ENCODE measurements at places on chromosomes 3 and 15.

DNA sequence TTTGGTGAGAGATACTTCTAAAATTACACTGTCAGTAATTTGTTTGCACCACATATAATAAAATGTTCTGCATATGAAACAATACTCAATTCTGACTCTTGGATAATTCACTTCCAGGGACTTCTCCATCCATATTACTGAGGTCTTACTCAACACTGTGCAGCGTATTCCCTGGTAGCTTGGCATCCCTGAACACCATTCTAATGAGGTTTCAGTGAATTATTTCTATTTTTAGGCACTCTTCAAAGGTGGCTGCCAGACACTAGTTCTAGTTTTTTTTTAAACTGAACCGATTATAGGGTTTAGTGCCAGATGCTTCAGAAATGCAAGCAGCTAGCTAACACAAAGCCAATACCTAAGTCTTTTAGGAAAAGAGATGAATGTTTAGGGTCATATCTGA, 283.3 kb downstream of the FEZF2 start:
- no peak for DNase-seq

GRCh38 chr3:69031635-69032034, 18.2 kb upstream of the EOGT start:
- DNase-seq, result no peak

GRCh38 chr3:154657218-154657617, 227.2 kb upstream of the GPR149 start:
- no peak for DNase-seq

DNA sequence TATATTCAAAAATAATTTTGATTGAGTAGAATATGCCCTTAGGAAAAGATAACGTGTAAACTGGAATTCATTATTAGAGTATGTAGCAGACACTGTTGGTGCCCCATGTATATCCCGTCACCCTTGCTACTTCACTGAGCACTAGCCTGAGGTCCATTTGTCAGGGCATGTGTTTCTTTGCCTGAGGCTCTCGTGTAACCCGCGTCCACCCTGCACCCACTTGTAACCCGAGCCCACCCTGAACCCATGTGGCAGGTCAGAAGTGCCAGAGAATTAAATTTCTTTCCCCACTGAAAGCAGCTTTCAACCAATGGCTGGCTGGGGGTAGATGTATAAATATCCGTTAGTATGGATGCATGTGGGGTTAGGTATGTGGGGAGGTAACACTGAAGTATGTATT, 474.2 kb upstream of the ZNF385D start:
- no peak for DNase-seq

GRCh38 chr15:64324165-64324877, 31.7 kb downstream of the CSNK1G1 start:
- DNase-seq, result no peak

GRCh38 chr3:128999102-128999501, 2.0 kb upstream of the EFCC1 start:
- peak; percentile 29 for DNase-seq

DNA sequence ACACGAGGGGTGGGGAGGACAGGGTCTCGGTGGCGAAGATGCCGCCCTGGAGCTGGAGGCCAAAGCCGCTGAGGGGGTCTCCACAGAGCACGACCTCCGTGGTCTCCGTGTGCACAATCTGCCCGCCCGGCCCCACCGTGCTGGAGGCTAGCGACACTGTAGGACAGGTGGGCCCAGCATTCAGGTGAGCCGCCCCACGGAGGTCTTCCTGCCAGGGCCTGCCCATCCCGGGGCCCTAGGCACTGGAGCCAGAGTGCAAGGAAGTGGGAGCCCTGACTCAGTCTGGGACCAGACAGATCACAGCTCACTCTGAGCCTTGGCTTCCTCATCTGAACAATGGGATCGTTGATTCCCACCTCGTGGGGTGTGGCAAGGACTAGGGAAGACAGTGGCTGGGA, 25.8 kb downstream of the GRIP2 start:
- no peak for DNase-seq

DNA sequence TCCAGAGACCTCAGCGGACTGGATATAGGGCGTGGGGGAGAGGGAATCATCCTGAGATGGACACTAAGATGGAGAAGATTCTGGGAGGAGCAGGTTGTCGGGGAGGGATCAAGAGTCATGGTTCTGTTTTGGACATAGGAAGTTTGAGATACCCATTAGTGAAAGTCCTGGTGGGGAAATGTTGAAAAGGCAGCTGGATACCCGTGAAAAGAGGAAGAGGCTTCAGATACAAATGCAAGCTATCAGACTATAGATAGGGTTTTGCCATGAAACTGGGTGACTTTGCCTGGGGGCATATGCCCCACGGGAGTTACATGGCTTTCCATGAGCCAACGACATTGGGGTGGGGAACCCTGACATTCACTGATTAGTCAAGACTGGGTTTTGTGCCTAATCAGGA, 1.1 kb upstream of the GPR62 start:
- DNase-seq, result no peak

DNA sequence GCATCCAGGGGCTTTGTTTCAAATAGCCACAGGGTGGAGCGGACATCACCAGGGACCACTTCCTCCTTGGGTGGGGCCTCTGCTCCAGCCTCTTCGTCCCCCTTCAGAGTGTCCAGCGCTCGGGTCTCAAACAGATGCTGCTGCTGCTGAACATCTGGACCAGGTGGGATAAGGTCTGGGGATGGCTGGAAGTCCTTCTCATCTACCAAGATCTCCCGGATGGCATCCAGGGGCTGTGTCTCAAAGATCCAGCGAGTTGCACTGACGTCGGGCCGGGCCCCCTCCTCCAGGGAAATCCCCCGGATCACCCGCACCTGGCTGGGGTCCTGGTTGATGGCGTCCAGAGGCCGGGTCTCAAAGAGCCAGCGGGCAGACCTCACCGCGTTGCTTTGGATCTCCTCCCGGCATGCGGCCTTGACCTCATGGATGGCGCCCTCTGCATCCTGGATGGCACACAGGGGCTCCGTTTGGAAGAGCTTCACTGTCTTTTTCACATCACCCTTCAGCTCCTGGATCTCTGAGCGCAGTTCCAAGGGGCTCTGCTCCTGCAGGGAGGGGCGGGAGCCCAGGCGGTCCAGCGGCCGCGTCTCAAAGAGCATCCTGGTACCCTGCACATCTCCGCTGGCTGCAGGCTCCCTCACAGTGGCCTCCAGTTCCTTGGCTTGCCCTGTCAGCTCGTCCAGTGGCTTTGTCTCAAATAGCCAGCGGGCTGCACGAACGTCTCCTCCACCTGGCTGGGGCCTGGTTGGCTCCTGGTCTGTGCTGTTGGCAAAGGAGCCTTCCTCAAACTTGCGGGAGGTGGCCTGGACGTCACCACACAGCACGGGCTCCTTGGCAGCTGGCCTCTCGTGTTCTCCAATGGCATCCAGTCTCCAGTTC, 3.9 kb downstream of the XIRP1 start:
- DNase-seq, result no peak
